Testis (tissue), 5 donors: ENCODE measurements at places on chromosomes 7 and 10. TPM values are rescaled to one million over a fixed set of nuclear protein-coding genes. Genes with fewer than 3 reads are reported as not detected.

DNA sequence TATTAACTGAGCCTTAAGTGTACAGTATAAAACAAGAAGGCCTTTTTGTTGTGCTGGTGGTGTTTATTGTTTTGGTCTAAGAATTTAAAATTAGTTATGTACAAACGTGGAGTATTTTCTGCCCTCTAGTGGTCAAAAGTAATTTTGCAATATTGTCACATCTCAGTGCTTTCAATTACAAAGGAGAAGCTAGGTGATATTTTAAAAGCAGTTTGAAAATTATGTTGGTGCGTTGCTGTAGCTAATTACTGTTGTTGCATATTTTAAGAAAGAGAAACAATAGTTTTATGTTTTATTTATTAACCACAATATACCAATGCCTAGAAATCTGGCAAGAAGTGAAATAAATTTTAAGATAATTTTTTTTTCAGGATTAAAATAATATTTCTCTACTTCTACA is 11.4 kb downstream of the NPVF start:
- H3K27ac ChIP-seq: no peak overlapping the region
- no peak overlapping the region for H3K4me3 ChIP-seq
- DNase-seq: no peak
- no peaks in the 10 kb centered on the region for H3K27me3 ChIP-seq

DNA sequence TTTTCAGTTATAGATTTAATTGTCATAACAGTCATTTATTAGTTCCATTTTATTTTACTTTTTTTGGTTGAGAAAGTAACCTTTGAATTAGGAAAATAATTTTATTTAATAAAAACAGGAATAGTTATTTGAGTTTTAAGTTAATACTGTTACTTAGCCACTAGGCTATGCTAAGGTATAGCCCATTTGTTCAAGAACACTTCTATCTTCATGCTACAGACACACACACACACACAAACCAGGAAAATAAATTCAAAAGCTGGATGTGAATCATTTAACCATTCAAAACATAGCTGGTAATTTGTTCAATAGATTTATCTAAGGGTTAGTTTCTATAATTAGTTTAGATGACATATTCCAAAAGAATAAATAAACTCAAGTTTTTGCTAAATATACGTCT is 148.4 kb downstream of the RNF133 start:
- no peak for DNase-seq
- no peak overlapping the region for H3K27ac ChIP-seq
- H3K36me3 ChIP-seq: no peaks in the 10 kb centered on the region
- no peaks in the 10 kb centered on the region for H3K27me3 ChIP-seq
- no peak overlapping the region for H3K4me3 ChIP-seq

GRCh38 chr7:128881458-128882125 is 18.9 kb downstream of the ATP6V1F start:
- no peaks in the 10 kb centered on the region for H3K36me3 ChIP-seq
- H3K27ac ChIP-seq: no peak overlapping the region
- H3K4me1 ChIP-seq: no peaks in the 10 kb centered on the region
- H3K27me3 ChIP-seq: no peaks in the 10 kb centered on the region

The TMEM213 gene
- total RNA-seq: not detected

GRCh38 chr7:50641442-50642405 is 76.5 kb upstream of the DDC start:
- H3K36me3 ChIP-seq: no peaks in the 10 kb centered on the region
- H3K27me3 ChIP-seq: no peaks in the 10 kb centered on the region
- H3K4me1 ChIP-seq: no peaks in the 10 kb centered on the region
- DNase-seq: peak; percentile 41
- H3K27ac ChIP-seq: no peak overlapping the region

The DGKB gene
- 0.55 TPM for total RNA-seq

- H3K27me3 ChIP-seq: no peaks in the 10 kb centered on the region
- DNase-seq: no peak
- no peak overlapping the region for H3K27ac ChIP-seq
- no peaks in the 10 kb centered on the region for H3K4me1 ChIP-seq
- H3K36me3 ChIP-seq: no peaks in the 10 kb centered on the region
- H3K4me3 ChIP-seq: no peak overlapping the region
These were observed 22.0 kb downstream of the CDCA7L start for GRCh38 chr7:21923658-21924057.
